Right kidney (tissue), 9 donors: ENCODE measurements at places on chromosomes 7 and 10.

DNA sequence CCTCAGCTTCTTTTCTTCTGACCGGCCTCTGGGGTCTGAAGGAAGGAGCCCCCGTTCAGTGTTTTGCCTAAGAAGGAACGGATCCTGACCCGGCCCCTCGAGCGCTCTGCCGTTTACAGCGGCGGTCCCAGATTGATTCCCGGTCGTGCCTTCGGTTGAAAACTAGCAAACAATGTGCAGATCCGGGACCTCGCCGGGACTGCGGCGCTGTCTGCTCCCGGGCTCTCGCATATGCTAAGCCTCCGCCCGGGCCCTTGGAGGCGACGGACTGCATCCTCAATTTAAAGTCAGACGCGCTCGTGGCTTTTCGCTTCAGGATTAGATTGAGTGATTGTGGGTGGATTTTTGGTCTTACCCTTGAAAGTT, 559 bp downstream of the DBF4 start:
- no peak for DNase-seq

DNA sequence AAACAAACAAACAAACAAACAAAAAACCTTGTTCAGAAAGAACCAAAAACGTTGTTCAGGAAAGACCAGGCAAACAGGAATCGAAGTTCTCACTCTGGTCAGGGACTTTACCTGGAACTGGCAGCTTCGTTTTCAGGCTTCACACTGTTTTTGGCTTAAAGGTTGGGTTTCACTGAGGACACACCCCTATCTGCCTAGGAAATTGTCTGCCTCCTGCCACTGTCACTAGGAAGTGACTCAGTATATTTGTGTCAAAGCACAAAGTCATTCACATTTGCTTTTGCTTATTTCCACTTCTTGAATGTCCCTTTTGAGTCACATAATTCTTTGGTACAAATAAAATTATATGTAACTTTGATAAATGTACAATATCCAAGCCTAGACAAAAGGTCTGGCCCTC, 37.9 kb downstream of the PNLIPRP3 start:
- DNase-seq = no peak

- no peak for DNase-seq
Measured at GRCh38 chr7:19620470-19620869, 88.4 kb downstream of the POLR1F start.

GRCh38 chr7:93817004-93817403, 73.5 kb downstream of the TFPI2 start:
- DNase-seq = no peak

DNA sequence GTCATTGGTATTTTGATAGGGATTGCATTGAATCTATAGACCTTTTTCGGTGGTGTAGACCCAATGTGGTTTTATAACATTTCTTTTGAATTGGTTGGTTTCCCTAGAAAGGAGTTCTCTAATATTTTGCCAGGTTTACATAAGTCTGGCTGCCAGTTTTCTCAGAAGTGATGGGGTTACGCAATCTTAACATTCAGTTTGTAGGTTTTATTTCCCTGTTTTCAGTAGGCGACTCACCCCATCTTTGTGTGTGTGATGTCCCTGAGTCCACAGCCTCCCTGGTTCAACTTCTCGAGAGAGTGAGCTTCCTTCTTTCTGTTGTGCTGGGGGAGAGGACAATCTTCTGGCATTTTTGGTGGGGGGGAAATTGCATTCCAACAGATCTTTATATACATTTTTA, 9.6 kb upstream of the KIF5B start:
- DNase-seq = no peak

- no peak for DNase-seq
Measured at GRCh38 chr7:109549471-109550193, 980.0 kb downstream of the DNAJB9 start.

DNA sequence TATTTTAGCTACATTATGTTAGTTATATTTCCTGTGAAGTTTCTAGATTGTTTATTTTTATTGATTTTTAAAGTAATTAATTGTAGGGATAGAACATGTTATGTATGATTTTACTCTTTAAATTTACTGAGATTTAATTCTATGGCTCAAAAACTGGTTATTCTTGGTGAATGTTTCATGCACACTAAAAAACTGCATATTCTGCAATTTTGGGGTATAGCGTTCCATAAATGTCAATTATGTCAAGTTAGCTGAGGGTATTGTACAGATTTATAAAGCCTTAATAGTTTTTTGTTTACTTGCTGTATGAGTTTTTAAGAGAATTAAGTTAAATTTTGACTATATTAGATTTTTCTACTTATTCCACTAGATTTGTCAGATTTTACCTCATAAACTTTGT, 669.7 kb downstream of the GRID1 start:
- DNase-seq = no peak

DNA sequence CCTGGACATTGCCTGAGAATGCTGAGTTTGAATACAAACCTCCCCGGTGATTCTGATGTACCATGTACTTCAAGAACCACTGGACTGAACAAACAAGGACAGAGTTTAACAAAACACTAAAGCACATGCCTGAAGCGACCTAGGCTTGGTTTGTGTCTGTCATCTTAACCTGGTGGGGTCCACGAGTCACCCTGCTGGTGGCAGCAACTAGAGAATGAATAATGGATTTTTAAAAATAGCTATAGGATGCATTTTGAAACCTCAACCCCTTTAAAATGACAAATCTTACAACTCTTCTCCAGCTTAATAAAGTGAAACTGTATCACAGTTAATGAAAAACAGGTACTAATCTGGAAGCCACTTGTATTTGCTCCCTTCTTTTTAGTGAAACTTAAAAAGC, 25.2 kb downstream of the CDHR3 start:
- no peak for DNase-seq

DNA sequence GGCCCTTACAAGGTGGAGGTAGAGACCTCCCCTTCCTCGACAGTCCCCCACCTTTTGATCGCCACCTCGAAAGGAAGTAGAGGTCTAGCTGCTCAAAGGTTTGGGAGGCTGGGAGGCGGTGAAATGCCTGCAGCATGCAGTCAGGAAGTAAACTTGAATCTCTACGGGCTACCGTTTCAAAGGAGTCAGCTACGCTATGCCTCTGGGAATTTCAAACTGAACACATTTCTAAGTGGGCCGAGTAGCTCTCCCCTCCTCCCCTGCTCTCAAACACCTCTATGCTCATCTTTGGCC, 68.0 kb downstream of the CXCL12 start:
- no peak for DNase-seq

DNA sequence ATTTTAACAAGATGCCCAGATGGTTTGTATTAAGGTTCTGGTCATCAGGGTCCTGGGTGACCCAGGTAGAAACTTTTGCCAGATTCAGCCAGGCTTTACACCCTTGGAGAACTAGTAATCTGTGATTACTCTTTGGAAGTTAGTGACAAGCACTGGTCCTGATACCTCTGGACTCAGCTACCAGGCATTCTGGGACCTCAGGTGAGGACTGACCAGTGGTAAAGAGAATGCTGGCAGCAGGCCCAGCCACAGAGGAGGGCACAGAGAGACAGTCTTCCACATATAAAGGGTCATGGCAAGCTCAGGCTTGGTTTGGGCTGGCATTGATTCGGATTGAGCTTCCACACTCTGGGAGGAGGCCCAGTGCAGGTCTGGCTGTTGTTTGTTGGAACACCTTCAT, 112.0 kb upstream of the CHST15 start:
- DNase-seq = no peak

DNA sequence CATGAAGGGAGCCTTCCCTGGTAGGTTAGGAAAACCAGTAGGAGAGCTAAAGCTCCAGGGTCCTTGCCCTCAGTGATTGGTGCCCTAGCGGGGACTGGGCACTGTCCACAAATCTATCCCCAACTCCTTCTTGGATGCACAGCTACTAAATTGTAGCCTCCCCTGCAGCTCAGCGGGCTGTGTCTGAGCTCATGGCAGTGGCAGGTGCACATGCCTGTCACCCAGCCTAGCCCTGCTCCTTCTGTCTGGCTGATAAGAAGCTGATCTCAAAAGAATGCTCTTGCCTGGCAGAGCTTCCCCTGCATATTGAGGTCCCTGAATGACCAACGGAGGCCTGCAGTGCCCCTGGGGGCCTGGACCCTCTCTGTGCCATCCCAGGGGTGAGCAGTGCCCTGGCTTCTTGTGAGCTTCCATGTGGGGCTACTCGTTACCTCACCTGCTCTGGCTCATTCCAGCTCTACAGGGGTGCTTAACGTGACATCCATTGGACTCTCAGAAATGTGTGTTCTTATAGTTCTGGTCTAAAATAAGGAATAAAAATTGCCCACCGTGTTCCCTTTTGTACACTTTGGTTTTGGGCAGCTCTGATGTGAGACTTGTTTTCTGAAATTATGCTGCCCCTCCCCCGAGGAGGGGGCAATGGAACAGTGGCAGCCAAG, 59.8 kb upstream of the ANTXRL start:
- DNase-seq = no peak

- no peak for DNase-seq
Measured at GRCh38 chr7:31145339-31145738, 93.2 kb downstream of the ADCYAP1R1 start.

GRCh38 chr10:77101341-77101740, 536.3 kb downstream of the KCNMA1 start:
- no peak for DNase-seq

DNA sequence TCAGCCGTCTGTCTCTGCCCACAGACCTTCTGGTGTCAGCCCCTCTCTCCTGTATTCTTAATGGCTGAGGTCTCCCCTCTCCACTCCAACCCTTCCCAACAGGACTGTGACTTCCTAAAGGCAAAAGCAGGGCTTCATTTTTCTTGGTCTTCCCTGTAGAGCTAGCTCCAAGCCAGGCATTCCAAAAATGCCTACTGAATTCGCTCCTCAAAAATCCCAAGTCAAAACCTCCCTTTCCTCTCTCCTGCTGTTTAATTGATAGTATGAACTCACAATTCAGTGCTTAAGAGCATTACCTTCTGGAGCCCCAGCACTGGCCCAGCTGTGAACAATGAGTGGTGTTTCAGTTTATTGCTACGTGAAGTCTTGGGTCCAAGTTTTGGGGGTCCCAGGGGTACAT, 628.4 kb downstream of the PARD3 start:
- DNase-seq = no peak

DNA sequence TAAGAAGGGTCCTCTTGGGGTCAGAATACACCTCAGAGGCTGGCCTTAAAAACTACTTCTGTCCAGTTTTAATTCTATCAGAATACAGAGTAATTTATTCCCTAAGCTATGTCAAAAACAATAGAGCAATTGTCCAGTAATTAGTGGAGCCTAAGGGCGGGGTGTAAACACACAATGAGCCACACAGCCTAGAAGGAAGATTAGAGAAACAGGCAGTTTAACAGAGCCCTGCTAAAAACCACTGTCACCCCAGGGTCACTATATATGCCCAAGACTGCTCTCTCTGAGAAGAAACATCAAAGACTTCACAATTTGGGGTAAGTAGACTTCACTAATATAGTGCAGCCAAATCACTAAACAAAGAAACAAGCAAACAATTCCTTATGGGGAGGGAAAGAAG, 27.2 kb upstream of the WNT2 start:
- no peak for DNase-seq

DNA sequence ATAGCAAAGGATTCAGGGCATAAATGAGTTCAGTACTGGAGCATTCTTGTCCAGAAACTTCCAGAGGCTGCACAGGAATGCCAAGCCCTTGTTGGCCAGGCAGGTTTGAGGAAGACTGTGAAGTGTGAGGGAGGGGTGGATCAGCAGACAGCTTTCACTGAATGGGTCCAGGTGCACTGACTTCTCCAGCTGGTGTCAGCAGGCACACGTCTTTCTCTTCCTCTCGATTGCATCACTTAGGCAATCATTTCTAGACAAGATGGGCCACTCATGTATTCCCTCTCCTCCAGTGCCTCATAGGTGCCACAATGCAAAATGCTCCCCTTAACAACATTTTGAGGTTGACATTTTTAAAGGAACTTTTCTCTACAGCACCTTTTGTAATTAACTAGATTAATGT, 15.6 kb upstream of the PLEKHS1 start:
- no peak for DNase-seq

- DNase-seq = no peak
Measured at GRCh38 chr7:45189151-45189970, 31.8 kb downstream of the RAMP3 start.

GRCh38 chr7:125567686-125568085, 638.1 kb upstream of the POT1 start:
- DNase-seq = no peak

GRCh38 chr10:122543676-122544445, 16.7 kb upstream of the DMBT1 start:
- no peak for DNase-seq

GRCh38 chr7:12085516-12085915, 125.6 kb upstream of the TMEM106B start:
- no peak for DNase-seq

DNA sequence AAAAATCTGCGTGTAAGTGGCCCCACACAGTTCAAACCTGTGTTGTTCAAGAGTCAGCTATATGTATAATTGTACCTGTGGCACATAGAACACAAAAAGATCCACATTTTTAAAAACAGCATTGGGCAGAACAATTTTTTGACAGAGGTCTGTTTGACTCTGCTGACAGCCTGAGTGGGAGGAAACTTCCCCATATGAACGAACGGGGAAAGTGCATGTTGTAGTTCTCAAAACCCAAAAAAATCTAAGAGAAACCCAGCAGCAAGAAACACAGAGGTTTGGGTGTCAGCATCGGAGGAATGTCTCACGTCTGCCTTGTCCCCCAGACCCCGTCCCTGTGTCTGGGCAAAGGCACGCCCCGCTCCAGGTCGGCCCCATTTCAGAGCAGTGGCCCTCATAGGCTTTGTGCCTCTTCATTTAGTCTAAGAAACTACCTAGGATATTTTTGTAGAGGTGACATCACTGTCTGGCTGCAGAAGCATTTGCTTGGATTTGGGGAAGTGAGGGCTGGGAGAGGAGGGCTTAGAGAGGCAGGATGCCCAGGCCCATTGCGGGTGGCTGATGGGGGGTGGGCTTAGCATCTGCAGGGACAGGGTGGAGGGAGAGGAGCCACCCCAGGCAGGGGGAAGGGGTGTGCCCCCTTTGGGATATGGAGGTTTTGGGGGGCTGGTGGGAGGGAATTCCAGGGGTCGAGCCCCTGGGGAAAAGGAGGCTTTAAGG, 11.0 kb downstream of the CUX1 start:
- no peak for DNase-seq

GRCh38 chr7:55149001-55149400, 130.2 kb downstream of the EGFR start:
- no peak for DNase-seq

GRCh38 chr10:67722113-67722512, 26.1 kb upstream of the CTNNA3 start:
- no peak for DNase-seq

DNA sequence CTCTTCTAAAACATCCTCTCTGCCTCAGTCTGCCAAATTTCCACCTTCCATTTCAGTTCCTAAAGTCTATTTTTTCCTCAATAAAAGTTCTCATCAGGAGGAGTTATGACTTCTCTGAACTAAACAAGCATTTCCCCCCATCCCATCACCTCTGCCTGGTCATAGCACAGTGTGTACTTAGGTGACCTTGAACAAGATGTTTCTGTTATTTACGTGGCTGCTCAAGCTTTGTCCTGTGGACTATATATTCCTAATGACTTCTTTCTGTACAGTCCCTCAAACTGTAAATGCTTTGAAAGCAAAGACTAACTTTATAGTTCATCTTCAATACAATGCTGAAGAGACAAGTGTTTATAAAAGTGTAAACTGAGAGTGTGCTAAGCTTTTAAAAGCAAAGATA, 166.9 kb downstream of the CPEB3 start:
- no peak for DNase-seq
